ENCODE measurements at places on chromosomes 6 and 20.

GRCh38 chr6:7267466-7268091, 45.4 kb downstream of the SSR1 start:
- no peak for DNase-seq

GRCh38 chr6:44036196-44036595, 91.1 kb downstream of the MRPL14 start:
- DNase-seq = no peak

DNA sequence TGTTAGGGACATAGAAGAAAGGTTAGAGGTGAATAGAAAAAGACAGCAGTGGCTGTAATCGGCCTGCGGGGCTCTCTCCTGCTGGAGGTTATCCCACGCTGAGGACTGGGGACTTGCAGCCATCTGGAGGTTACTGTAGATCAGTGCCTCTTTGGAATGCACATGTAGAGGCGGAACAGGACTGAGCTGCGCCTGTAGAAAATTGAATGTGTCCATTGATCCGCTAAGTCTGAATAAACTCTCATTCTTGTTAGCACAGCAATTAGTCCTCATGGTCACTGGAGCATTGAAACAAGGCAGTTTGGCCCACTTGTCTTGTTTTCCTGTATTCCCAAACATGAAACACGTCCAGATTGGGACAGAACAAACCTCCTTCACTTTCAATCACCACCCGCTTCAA, 46.3 kb upstream of the F13A1 start:
- no peak for DNase-seq

- no peak for DNase-seq
Measured at GRCh38 chr6:5379647-5380242, 118.4 kb downstream of the FARS2 start.

GRCh38 chr20:51767867-51768758, at the start of gene ATP9A:
Gene ATP9A (minus strand): TSS chr20:51768390. CDS start chr20:51768369, 21 bp downstream.
- no peak for DNase-seq

- DNase-seq = no peak
Measured at GRCh38 chr20:48776306-48776705, 51.5 kb downstream of the PREX1 start.

DNA sequence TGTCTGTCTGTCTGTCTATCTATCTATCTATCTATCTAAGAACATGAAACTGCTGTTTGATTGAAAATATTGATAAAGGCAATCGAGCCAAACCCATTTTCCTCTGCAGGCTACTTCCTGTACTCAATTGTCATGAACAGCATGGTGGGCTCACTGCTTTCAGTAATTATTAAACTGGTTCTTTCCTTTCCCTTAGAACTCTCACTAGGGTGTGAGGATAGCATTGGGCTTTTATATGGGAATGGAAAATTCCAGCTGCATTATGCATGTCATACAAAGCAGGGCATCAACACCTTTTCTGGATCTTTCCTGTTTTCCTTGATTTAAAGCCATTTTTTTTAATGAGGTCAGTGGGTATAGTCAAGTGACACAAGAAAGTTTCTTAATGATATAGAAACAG, 161.0 kb upstream of the SYNCRIP start:
- DNase-seq = no peak

DNA sequence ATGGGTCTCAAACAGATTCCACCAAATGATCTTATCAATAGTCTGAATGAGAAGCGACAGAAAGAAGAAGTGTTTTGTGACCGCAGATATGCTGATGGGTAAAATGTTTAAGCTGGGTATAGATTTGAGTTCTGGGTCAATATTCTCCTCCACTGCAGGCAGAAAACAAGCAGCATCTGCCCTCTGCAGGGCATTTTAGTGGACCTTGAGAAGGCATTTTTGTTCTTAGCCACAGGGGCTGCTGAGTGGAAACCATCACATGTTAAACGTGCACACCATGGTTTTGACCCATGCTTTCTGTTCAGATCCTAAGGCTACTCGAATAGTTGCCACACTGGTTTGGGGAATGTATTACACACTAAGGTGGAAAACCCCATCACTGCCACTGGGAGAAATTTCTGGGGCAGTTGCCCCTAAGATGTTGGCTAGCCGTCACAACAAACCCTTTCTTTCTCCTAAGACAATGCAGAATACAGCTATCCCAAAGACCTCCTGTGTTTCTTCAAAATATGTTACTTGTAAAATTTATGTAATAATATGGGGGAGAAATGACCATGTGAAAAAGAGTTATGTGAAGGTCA, 5.5 kb downstream of the POU3F2 start:
- DNase-seq = no peak

- DNase-seq = no peak
Measured at GRCh38 chr20:50624351-50625016, 66.9 kb downstream of the RIPOR3 start.

GRCh38 chr6:36227379-36228228, 31.1 kb downstream of the BRPF3 start:
- no peak for DNase-seq

DNA sequence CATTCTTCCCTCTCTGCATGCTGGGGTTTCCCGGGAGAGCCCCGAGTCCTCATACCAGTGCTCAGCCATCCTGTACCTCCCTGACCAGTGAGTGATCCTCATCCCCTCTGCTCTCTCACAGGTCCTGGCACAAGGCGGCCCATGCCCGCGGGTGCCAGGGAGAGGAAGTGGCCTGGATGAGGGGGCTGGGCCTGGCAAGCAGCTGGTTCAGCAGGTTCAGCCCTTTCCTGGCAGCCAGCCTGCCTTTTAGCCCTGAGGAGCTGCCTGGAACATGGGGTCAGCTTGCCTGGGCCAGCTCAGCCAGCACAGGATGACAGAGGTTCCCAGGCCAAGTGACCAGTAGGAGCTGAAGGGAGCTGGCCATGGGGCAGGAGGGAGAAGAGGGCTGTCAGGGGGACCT, 10.9 kb downstream of the MOCS1 start:
- no peak for DNase-seq

DNA sequence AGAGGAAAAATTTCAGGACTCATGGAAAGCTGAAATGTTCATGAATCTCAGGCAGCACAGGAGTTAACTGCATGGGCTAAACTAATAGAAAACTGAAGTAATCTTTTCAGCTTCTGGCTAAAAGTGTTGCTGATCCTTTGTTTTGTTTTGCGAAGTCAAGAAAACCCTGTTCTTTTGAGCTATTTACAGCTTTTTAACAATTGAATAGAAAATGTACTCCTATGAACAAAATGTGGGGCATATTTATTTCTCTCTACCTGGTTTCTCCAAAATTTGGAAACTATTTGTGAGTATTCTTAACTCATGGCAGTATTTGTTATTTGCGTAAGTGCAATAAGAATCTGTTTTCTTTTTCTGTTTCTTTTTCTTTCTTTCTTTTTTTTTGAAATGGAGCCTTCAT, 818.8 kb upstream of the CITED2 start:
- DNase-seq = no peak

DNA sequence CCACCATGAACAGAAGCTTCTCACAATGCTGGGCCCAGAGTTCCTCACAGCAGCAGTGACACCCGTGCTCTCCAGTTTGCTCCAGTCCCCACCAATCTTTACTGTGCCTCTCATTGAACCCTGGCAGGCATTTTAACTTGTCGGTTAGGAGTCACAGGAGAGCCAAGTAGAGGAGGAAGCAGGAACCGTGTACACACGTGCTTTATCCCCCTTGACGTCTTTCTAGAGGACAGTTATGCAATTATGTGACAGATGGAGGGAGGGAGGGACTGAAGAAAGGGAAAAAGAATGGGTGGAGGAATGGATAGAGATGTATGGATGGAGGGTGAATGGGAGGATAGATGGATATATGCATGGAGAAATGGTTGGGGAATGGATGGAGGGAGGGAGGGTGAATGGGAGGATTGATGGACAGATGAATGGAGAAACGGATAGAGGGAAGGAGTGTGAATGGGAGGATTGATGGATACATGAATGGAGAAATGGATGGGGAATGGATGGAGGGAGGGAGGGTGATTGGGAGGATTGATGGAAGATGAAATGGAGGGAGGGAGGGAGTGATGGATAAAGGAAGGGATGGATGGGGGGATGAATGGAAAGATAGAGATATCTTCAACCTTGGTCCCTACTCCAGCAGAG, 26.0 kb downstream of the RBM38 start:
- DNase-seq = no peak

DNA sequence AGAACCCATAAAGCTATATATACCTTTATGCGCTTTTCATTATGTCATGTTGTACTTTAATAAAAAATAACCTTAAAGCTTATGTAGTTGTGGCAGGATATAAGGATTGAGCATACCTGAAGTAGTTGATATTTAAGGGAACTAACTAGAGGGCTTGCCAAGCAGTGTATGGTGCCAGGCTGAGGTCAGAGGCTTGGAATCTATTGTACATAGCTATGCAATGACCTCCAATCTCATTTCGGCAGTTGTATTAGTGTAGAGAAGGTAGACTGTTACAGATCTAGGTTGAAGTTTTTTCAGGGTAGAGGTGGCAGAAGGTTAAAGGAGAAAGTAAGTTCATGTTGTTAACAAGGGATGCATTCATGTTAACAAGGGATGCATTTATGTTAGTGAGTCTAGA, 397.7 kb upstream of the HS3ST5 start:
- DNase-seq = no peak

GRCh38 chr20:10219452-10219791, 792 bp downstream of the SNAP25 start:
- DNase-seq = peak; percentile 27

- DNase-seq = no peak
Measured at GRCh38 chr6:105952772-105953690, 133.1 kb upstream of the PRDM1 start.

GRCh38 chr20:3238616-3239025, 369 bp downstream of the SLC4A11 start:
- DNase-seq = no peak

DNA sequence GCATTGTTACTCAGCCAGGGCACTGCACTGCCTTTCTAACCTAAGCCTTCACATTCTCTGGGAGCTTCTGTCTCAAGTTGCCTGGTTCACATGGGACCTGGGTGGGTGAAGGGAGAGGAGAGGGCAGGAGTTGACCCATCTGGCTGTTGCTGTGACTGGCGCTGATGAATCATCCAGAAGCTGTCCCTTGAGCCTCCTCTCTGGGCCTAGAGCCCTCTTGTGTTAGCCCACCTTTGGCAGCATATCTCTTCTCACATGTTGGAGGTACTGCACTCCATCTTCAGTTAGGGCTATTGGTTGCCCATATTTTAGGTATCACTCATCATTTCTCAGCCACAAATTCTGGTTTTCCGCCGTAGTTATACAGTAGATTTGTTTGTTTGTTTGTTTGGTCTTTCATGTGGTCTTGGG, 19.8 kb downstream of the XRN2 start:
- no peak for DNase-seq

- DNase-seq = no peak
Measured at GRCh38 chr6:65819152-65819551, 112.1 kb upstream of the EYS start.

GRCh38 chr6:7389451-7390225, at the start of the genes CAGE1 and RIOK1:
Gene CAGE1 (minus strand): TSS chr6:7389742. CDS start chr6:7387173, 2,569 bp downstream.
Gene RIOK1 (plus strand): TSS chr6:7389808. CDS start chr6:7390003, 195 bp downstream.
- DNase-seq = peak; percentile 88

DNA sequence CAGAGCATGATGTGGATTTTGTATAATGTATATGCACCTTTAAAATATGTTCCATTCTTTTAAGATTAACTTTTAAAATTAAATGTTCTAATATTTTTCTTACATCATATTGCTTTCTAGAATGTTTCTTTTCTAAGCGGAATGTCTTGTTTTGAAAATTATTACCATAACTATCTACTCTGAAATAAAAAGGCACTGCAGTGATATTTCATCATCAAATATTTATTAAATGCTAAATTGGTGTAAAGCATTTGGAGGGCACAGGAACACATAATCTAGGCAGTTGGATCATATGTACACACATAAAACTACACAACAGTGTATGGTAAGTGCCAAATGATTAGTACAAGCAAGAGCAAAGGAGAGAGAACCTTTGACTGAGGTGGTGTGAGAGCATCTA, 13.8 kb downstream of the BICRAL start:
- DNase-seq = no peak

GRCh38 chr6:138957903-138958302, 30.1 kb downstream of the REPS1 start:
- no peak for DNase-seq

GRCh38 chr6:246352-246751, 45.9 kb upstream of the DUSP22 start:
- no peak for DNase-seq
